ENCODE measurements at places on chromosomes 2 and 18.

DNA sequence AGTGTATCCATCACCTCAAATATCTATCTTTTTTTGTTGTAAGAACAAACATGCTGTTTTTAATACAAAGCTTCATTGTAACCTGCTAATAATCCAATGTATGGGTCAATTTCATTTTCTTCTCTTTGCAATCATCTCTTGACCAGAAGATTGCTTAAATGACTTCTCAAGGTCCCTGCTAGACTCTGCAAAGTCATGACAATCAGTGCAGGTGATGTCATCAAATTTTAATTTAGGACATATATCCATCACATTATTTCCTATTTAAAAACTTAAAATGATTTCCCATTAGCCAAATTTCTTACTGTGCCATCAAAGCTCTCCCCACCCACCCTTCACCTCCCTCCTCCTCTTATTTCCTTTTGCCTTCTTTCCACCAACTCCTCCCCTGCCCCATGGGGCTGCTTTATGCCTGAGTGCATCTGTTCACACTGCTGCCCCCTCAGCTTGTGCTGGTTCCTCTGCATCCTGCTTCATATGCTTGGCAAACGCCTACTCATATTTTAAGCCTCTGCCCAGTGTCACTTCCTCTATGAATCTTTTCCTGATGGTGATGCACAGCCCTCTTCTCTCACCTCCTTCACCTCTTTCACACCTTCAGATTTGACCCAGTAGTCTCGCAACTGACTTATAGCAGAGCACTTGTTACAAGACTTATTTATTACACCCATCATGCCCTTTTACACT lies 20.3 kb downstream of the PLEK start:
- DNase-seq: no peak

GRCh38 chr2:202508686-202509085 lies 126.1 kb upstream of the FAM117B start:
- DNase-seq: no peak

GRCh38 chr2:105297216-105297615 lies 32.3 kb downstream of the TGFBRAP1 start:
- no peak for DNase-seq

DNA sequence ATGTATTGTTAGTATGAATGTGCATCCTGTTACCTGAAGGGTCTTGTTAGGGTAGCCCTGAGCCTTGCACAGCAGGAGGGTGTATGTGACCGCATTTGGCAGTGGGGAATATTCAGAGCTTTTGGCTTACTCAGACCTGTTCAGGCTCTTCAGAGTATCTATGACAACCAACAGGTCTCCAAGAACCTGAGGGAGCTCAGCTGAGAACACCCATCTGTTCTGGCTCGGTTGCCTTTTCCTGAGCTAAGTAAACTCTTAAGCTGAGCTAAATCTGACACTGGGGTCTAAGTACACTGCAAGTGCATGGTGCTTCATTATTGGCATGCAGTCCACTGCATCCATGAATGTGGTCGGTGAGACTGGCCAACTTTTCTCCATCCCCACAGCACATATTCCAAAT lies 92.4 kb upstream of the CHST9 start:
- DNase-seq: no peak

DNA sequence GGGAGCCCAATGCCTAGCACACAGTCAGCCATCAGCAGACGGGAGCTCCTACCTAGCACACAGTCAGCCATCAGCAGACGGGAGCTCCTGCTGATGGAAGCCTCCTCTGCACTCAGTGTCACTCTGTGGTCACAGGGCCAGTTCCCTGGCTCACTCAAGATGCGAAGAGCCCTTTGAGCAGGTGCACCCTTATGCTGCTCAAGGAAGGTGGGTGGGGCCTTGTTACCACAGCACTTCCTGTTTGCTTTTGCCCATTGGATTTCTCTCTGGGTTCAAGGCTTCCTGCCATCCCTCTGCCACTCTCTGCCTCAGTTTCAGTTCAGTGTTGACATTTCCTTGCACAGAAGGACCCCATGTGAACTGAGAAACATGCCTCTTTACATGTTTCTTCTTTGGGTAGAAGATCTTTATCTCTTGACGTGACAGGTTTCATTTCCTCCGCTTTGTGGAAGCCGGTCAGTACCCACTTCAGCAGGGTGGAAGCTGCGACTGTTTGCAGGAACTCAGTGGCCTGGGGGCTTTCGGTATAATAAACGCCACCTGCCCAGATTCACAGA lies 11.6 kb downstream of the TRIB2 start:
- DNase-seq: peak; percentile 20
